ENCODE measurements at places on chromosomes 1 and 21.
A peak's percentile ranks its signal among the peaks of the same experiment; 100 is the strongest.

- peak; percentile 78 for DNase-seq
Observed at GRCh38 chr1:32393832-32394140, 455 bp downstream of the BSDC1 start.

GRCh38 chr1:216186816-216187215 is 236.4 kb downstream of the USH2A start:
- no peak for DNase-seq

GRCh38 chr1:204924013-204924759 is 53.5 kb downstream of the NFASC start:
- no peak for DNase-seq

- no peak for DNase-seq
Observed at GRCh38 chr1:165763442-165763841, 5.2 kb downstream of the TMCO1 start.

- DNase-seq = no peak
Observed at GRCh38 chr1:5914676-5915365, 77.4 kb downstream of the NPHP4 start.

- DNase-seq = no peak
Observed at GRCh38 chr1:244340396-244340795, 111.3 kb downstream of the ADSS2 start.

DNA sequence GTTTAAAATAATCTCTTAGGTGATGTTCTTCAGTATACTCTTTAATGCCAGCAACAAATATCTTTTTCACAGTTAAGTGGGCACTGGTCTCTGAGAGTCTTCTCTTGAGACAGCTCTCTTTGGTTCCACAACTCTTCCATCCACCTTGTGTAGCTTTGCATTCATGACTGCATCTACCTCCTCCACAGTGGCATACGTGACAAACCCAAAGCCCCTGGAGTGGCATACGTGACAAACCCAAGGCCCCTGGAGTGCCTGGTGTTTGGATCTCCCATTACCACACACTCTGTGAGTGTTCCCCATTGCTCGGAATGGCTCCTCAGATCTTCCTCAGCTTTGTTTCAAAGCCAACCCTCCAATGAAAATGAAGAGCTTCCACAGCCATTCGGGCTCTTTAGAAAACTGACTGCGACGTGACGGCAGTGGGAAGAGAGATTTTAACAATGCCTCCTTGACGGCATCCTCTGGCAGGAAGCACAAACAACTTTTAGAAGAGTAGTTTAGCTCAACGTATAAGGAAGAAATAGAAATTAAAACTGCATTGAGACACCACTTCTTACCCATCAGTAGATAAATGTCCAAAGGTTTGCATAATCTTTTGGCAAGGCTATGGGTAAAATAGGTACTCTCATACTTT is 45.8 kb downstream of the SLC30A7 start:
- no peak for DNase-seq

DNA sequence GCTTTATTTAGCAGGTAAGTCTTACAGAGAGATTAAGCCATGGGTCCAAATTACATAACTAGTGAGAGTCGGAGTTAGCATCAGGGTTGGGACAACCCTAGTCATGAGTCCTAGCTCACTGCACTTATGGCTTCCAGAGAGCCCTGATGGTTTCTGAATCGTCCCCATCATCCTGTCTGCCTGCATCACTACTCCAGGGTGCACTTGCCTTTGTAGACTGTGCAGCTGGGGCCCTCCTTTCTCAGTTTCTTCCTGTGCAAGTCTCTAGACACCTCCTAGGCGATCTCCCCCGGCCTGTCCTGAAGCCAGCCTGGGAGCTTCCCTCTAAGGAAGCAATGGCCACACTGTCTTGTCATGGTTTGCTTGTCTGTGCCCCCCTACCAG is 37.1 kb downstream of the KIAA0040 start:
- no peak for DNase-seq

DNA sequence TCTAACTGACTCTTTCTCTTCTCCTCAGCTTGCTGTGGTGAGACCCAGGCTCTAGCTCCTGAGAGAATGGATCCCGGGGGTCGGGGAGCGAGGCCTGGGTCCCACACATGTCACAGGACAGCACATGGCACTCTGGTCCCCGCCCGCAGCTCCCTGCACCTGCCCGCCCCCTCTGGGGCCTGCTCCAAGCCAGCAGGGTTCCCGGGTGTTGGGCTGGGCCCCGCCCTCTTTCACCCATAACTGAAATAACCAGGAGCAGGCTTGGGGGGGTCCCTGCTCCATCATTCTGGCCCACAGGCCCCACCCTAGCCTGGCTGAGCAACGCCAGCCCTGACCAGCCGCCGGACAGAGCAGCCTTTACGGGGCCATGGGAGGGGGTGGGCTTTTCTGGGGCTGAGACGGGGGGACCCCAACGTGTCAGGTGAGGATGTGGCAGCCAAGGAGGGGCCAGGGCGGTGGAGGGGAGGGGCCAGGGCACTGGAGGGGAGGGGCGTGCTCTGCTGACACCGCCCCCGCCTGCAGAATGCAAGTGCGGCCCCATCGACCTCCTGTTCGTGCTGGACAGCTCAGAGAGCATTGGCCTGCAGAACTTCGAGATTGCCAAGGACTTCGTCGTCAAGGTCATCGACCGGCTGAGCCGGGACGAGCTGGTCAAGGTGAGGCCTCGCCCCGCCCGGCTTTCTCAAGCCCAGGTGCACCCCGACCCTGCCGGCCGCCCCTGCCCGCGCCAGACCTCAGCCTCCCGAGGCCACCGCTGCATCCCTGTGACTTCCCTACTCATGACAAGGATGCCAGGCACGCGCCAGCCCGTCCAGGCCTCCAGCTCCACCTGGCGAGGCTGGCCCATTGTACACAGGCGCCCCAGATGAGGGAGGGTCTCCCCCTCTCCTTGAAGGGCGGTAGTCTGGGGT is 19.4 kb downstream of the COL6A1 start:
- DNase-seq = no peak

DNA sequence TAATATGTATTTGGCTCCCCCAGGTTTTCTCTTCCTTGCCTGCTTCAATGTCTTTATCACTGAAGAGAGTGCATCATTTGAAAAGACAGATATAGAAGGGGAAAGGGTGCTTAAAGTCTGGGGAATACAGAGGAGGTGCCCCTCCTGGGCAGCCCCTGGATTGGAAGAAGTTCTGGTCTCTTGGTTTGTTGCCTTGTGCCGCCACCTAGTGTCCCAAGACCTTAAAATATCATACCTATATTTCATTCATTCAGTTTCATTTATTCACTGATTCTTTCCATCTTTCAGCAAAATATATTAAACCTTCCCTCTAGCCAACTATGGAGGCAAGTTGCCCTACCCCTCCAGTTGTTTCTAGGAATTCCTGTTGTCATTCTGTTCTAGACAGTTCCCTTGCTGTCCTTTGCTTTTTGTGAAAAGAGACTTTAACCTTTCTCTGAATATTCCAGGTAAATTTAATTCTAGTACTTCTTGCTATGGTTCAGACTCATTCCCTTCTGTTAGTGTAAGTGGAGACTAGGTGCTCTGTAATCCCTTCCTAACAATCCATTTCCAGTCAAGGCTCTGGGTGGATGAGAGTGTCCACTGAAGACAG is 56.1 kb downstream of the MEF2D start:
- peak; percentile 50 for DNase-seq

- DNase-seq = no peak
Observed at GRCh38 chr1:34988581-34988980, 3.4 kb upstream of the TMEM35B start.

DNA sequence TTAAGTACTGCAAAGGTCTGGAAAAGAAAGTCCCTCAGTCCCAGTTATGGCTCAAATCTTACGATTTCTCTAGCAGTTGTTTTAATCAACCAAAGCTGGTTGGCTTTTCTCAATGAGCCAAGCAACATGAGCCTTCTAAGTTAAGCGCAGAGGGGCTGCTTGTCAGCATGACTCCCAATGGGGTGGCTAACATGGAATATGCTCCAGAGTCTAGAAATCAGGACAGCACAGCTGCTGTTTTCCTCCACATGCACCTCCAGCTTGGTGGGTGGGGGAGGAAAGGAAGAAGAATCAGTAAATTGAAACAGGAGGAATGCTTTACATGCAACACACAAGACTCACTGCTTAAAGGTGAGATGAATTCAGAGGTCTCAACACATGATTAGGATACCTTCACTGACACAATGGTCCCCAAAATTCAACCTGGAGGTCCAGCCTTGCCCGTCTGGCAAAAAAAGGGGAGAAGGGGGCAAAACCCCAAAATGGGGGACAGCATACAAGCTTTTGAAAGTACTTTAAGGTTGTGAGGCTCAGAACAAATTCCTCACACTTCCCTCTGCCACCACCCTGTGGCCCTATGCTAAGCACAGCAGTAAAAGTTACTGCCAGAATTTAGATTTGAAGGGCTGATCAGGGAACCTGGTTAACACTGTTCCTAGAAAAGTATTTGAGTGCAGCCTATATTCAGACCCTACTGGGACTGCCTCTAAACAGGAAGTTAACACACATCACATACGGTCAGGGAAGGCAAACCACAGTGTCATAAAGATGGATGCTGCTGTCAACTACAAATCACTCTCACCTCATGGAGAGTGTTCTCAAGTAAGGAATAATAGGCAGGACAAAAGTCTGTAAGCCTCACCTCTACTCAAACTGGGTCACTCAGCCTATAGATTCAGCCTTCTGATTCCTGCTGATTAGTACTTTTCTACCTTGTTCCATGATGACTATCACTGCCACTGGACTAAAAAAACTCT is 2.6 kb downstream of the GATAD2B start:
- peak; percentile 59 for DNase-seq

DNA sequence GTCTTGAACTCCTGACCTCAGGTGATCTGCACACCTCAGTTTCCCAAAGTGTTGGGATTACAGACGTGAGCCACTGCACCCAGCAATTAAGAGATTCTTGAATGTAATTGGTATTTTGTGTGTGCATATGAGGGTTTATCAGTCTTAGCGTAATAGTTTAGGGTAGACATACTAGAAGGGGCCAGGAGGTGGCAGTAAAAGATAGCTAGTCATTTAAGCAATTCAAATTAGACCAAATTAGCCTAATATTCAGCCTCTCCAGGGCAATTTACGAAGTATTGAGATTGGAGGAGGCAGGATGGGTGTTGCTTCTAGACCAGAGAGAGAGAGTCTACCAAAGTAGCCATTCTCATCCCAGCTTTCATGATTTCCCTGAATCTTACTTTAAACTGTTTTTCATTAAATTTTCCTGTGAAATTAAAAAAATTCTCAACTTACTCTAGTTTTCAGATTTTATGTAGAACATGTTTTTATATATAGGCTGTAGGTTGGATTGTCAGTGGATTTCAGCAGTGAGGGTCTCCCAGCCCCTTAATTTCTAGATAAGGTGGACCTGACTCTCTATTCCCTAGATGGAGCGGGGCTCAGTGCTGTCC is 119.7 kb downstream of the HHAT start:
- peak; percentile 33 for DNase-seq

GRCh38 chr1:115077286-115077983 is 11.9 kb downstream of the TSPAN2 start:
- DNase-seq = no peak

DNA sequence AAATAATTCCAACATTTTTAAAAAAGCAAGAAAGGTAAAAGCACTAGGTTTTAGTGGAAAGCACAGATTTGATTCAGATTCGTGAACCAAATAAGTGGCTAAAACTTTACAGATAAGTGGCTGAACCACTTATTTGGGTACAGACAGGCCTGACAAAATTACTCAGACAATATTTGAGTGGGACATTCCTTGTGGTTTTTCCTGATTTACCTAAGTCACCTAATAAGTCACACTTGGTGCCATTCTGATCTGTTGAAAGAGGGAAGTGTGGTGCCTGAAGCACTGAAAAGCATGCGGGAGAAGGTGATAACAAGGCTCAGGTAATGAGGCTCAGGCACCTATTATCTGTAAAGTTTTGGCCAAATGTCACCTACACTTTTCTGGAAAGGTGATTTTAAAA is 81.6 kb upstream of the CD55 start:
- no peak for DNase-seq

- DNase-seq = peak; percentile 20
Observed at GRCh38 chr21:14273736-14274538, 58.0 kb downstream of the RBM11 start.

DNA sequence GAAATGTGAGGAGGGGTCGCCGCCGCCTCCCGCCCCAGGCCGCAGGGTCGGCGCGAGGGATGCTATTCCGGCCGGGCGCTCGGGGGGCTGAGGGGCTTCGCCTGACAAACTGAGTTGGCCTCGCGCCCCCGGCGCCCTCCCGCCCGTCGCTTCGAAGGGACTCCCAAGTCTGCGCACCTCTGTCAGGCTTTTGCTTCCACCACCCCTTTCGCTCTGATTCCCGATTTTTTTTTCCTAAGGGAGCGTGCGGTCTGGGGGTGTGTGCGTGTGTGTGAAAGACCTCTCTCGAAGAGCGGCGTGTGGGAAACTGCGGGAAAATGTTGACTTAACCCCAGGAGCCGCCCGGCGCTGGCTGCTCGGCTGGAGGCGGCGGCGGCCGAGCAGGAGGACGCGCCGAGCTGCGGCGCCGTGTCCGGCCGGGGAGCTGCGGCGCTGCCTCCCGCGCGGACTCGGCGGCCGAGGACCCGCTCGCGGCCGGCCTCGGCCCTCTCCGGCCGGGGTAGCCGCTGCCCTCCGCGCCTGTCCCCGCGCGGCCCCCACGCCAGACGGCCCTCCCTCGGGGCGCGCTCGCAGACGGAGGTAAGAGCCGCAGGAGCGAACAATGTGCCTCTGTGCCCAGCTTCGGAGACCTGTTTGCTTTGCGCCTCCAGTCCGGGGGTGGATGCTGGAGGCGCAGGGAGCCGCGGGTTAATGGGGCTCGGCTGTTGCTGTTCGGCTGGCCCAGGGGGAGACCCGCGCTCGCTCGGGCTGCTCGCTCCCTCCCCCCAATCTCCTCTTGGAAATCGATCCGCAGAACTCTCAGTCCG is 1.1 kb downstream of the ADGRL2 start:
- no peak for DNase-seq

- DNase-seq = no peak
Observed at GRCh38 chr1:164728719-164729118, 169.7 kb downstream of the PBX1 start.

- DNase-seq = no peak
Observed at GRCh38 chr1:245108909-245109308, 45.9 kb upstream of the KIF26B start.

GRCh38 chr1:117146072-117146471 is 24.5 kb upstream of the TRIM45 start:
- no peak for DNase-seq

DNA sequence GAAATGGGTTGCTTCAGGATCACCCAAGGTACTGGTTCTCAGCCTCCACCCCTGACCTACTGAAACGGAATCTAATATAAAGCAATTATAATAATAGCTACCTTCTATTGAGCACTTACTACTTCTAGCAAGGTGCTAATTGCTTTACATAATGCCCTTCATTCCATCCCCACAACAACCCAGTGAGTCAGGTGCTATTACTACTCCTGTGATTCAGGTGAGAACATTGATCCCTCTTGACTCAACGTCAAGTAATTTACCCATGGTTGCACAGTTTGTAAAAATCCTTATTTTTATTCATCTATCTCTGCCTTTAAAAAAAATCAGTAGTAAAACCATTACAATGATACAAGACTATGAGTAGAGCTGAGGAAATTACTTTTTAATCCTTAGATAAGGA is 85.2 kb downstream of the UCHL5 start:
- no peak for DNase-seq

GRCh38 chr1:52323731-52324130 is 42.3 kb downstream of the CC2D1B start:
- DNase-seq = no peak

Measured in K562 (cell line).